ENCODE measurements at places on chromosomes 1 and 21.

- no peak for DNase-seq
These were observed 1.4 kb downstream of the PPM1J start for GRCh38 chr1:112713466-112714312.

DNA sequence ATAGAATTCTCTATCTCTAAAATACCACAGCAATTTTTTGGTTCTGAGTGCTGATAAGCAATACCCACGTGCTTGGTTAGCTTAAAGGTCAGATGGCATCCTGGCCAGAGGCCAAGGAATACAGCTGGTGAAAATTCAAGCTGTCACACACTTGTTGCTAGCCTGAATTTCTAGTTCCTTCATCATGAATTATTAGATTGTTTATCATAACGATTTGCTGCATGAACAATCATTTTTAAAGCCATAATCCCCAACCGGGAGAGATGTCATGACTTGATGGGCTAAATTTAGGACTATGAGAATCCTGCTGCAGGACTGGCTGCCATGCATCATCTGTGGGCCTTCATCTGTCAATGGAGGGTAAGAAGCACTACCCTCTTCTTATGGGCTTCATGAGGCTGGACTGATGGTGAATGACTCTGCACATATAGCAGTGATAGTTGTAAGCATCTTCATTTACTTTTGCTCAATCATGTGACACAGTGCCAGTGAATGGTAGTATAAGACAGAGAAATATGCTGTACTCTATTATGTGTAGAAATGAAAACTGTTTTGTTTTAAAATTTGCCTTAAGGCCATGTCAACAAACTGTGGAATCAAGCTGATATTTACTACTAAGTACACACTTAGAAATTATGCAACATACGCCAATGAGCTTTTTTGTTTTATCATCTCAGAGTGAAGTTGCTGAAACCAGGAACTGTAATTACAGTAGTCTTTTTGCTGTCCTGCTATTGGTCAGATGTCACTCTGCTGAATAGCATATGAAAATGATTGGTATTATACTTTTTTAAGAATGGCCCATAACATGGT, 80.5 kb upstream of the RALGPS2 start:
- DNase-seq, result no peak

DNA sequence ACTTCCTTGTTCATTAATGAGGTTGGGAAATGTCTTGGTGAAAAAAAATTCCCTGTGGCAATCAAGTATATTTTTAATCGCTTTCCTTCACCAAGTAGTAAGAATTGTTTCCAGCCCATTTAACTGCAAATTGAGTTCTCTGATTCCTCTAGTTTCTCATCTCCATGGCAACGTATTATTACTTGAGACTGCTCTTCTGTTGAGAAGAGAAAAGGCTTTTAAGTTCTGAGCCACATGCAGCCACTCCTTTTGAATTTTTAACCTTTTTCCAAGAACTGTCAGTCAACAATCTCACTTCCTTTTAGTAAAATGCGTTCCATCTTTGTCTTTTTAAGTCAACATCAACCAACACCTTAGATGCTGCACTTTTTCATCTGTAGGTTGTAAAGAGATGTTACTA, 75.7 kb upstream of the KIAA1614 start:
- no peak for DNase-seq

DNA sequence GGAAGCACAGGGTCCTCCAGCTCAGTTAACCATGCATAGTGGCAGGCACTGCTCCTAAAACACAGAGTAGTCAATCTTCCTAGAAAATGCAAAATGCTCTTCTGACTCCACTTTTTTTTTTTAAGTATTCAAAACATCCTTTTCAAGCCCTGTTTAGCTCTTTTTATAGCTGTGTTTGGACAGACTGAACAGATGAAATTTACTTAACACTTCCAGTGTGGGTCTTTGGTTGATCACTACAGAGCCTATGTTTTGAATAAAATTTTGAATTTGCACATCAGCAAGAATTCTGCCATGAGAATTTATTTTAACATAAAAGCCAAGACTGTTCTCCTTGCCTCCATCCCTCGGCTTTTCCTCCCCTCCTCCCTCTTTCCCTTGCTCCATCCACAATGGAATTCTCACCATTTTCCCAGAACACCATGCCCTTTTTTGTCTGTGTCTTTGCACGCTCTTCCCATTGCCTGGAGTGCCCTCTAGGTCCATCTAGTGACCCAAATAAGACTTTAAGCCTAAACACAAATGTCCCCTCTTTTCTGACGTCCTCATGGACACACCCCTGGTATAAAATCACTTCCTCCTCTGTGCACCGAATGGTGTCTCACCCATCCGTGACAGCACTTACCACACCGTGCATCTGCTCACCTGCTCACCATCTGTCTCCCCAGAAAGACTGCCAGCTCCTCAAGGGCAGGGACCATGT, 24.0 kb upstream of the CPT2 start:
- no peak for DNase-seq

- no peak for DNase-seq
These were observed 46.2 kb downstream of the TRABD2B start for GRCh38 chr1:47951026-47951425.

- DNase-seq, result peak; percentile 62
These were observed 1.4 kb downstream of the TRAPPC10 start for GRCh38 chr21:44013380-44014088.

DNA sequence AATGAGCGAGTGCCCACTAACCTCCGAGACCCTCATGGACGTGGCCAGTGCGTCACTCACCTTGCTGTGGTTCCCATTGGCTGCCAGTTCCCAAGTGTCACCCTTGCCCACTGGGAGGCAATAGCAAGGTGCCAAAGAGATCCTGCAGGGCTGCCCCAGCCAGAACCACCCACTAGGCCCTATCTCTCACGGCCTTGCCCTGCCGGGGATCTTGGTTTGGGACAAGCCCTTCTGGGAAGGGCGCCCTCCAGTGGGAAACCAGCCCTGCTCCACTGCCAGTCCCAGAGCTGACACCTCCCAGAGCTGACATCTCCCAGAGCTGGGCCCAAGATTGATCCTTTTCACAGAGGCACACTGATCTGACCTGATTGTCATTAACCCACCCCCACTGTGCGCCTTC, 2.1 kb upstream of the SELENON start:
- DNase-seq, result no peak

DNA sequence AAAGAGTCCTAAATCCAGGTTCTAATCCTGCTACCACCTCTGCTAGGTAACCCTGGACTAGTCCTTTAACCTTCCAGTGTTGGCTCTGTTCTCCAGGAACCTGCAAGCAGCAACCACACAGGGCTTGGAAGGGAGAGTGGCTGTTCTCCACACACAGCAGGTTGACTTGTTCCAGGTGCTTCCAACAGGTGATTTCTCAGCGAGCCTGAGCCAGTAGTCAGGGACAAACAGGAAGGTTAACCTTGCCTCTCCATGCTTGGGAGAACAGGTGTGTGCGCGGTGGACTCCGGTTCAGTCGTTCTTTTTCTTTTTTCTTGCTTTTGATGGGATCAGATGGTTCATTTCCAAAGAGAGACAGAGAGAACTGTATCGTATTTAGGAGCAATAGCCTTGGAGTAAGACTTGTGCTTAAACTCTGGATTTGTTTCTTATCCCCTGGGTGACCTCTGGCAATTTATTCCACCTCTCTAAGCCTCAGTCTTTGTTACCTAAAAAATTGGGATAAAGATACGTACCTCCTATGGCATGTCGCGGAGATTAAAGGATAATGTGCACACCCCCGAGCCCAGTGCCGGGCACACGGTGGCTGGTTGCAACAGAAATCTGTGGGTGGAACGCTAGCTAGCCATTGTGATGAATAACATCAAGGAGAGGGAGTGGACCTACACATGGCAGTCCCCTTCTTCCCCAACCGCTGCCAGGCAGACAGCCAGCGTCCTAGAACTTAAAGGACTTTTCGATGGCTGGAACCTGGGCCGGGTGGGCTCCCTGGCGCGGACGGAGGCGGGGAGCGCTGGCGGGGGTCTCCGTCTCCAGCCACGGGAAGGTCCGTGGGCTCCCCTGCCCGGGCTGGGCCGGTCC, 583 bp upstream of the CACHD1 start:
- DNase-seq, result no peak

- no peak for DNase-seq
These were observed 120.3 kb downstream of the C1orf21 start for GRCh38 chr1:184507165-184507564.

GRCh38 chr1:165882168-165882837, 54.9 kb downstream of the UCK2 start:
- DNase-seq, result no peak

DNA sequence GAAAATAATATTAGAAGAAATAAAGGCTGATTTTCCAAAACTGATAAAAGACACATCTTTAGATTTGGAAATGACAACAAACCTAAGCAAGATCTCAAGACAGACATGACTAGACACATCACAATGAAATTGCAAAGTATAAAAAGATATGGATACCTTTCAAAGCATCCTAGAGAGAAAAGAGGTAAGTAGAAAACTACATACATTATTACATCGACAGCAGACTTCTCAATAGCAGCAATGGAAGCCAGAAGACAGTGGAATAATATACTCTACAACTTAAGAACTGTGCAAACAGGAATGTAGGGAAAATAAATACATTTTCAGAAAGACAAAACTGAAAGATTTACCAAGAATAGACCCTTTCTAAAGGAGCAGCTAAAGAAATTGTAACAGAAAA, 50.2 kb downstream of the DENND1B start:
- no peak for DNase-seq

DNA sequence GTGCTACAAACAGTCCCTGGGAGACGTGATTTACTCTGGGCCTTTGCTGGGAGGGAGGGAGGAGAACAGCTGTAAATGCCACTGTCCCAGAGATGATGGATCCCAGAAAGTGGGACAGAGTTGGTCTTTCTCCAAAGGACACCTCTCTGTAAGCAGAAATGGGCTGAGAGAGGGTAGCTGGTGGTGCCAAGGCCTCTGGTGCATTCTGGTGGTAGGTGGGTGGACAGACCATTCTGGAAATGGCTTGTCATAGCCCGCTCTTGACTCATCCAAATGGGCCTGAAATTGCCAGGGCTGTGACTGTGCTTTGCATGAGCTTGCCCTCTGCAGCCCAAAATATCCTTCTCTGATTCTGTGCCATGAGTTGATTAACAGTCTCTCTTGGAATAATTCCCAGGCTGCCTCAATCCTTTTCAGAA, 36.1 kb downstream of the CCDC185 start:
- DNase-seq, result no peak

DNA sequence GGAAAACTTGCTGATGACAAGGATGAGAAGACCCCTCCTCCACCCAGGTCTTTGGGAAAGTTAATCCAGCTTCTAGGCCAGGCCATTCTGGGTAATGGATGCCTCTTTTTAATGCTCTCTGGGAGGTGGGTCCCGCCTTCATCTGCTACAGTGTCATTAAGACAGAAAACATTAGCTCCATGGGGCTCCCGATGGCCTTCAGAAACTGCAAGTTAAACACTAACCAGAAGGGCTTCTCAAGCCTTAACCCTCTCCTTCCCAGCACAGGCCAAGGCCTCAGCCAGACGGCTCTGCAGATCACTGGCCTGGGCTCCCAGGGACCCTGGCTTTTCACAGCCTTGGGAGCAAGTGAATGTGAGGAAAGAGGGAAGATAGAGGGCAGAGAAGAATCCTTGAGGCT, 364.9 kb downstream of the MATN1 start:
- no peak for DNase-seq

- DNase-seq, result no peak
These were observed 295.3 kb upstream of the LYPLAL1 start for GRCh38 chr1:218878369-218878768.

DNA sequence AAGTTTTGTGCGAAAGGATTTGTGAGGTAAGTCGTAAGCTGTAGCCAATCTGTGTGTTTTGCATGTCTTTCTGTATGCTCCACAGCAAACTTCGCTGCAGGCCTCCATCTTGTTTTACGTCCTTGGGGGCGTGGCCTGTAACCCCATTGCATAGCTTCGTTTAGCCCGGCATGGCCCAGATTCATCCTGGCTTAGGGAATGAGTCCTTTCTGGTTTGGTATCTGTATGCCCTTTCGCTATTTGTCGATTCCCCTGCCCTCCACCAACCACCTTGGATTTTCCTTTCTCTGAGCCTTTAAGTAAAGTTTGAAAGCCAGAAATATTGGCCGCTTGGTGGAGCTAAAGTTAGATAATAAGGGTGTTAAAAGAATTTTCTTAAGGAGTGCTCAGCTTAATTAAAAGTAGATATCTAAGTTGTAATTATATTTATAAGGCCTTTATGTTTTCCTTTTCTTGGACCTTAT, 1.1 kb downstream of the THEM4 start:
- no peak for DNase-seq

- no peak for DNase-seq
These were observed 175.2 kb downstream of the DSCAM start for GRCh38 chr21:40671716-40672115.

- DNase-seq, result no peak
These were observed 57.2 kb downstream of the TGFBR3 start for GRCh38 chr1:91828583-91829281.

DNA sequence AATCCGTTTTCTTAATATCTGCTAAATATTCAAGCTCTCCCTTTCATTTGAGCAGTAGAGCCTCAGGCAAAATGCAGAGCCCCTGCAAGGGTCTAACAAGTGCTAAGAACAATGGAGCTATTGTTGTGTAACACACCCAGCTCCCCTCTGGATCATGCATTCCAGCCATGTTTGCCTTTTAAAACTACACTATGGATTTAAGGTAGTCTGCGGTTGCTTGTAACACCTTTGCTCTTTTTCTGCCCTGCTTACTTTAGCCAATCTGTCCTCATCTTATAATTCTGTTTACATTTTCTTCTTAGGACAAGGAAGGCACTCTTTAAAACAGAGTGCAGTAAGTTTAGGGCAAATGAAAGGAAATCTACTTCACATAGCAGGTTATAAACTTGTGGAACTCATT, 60.0 kb upstream of the C1orf105 start:
- DNase-seq, result no peak

GRCh38 chr1:156691665-156692440, 13.5 kb downstream of the CRABP2 start:
- DNase-seq, result peak; percentile 49

DNA sequence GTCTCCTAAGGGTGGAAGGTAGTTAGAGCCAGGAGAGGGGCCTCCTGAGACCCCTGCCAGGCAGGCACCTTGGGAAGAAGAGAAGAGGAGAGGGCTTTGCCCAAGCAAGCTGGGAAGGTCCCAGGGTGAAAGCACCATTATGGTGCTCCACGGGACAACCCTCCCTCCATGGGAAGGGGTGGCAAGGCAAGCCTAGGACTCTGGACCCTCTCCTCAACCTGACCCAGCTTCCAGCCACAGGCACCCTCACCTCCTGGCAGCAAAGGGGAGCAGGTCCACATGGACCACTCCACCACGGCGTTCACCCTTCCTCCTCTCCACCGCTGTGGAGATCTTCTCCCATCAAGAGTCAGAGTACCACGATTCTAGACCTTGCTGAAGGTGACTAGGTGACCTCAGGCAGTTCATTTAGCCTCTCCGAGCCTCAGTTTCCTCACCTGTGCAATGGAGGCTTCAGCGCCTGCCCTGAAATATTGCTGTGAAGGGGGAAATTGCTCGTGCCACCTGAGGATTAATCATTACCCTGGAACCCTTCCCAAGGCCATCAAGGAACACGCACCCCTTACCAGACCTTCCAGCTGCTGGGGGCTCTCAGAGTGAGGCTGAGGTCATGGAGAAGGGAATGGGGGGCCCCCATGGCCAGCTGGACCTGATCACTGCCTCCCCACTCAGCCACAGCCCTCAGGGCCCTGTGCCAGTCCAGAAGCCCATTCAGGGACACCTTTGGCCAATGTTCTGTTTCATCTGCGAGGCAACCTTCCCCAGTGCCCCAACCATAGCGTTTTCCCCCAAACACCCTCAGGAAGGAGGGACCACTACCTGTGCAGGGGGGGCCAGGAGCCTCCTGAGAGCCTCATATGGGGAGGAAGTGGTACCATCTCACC, 1.6 kb downstream of the RAP1GAP start:
- no peak for DNase-seq

GRCh38 chr1:104229860-104230259, 480.2 kb downstream of the AMY1C start:
- DNase-seq, result no peak

Measured in BE2C (cell line).